ENCODE measurements at places on chromosomes 5 and 9. TPM values are rescaled to one million over a fixed set of nuclear protein-coding genes. Genes with fewer than 3 reads are reported as not detected.

Gene KLHL3
- total RNA-seq: 23.7 TPM

Gene ADAMTSL2
- 4.3 TPM for total RNA-seq

Gene STPG3
- total RNA-seq: not detected

Gene OSMR
- total RNA-seq: 13.9 TPM
